ENCODE measurements at places on chromosomes 12 and 14.

- DNase-seq, result no peak
Observed at GRCh38 chr14:106067935-106068334, 541.6 kb downstream of the TMEM121 start.

DNA sequence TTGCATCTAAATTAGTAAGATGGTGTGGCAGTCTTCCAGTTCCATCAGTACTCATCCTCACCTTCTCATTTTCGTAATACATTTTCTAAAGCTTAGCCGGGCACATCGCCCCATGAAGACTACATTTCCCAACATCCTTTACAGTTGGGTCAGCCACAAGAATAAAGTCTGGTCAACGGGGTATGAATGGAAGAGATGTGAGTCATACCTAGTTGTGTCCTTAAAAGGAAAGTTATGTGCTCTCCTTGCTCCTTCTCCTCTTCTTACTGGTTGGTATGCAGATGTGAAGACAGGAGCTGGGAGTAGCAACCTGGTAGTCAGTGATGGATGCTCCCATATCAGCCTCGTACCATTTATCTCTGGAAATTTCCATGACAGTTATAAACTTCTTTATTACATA is 35.9 kb upstream of the EGLN3 start:
- DNase-seq, result no peak

GRCh38 chr14:63939006-63939270 is 86.1 kb downstream of the SYNE2 start:
- no peak for DNase-seq

DNA sequence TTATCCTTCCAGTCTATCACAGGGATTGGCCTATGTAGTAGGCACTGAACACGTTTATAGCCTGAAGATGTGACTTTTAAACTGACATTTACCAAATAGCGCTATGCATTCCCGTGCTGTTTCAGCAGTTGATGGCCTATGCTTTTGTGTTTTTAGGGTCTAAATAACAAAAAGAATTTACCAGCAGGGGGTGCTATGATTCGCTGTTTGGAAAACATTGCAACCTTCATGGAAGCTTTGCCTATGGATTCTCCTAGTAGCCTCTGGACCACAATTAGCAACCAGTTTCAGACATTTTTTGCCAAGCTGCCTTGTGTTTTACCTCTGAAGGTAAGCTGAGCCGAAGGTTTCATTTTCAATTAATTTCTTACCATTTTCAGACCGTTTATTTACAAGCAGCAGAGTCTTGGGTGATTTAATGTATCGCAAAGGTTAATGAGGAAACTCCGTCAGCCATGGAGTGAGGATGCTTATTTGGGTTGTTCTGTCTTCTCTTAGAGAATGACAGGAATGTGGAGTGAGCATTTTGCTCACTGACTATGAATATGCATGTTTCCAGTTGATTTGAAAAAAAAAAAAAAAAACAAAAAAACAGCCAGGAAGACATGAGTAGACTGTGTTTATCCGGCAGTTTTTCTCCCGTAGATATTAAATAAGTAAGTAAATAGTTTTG is 133.1 kb downstream of the PRIMA1 start:
- DNase-seq, result no peak

GRCh38 chr12:9699269-9699897 is 29.9 kb downstream of the CLEC2D start:
- no peak for DNase-seq

DNA sequence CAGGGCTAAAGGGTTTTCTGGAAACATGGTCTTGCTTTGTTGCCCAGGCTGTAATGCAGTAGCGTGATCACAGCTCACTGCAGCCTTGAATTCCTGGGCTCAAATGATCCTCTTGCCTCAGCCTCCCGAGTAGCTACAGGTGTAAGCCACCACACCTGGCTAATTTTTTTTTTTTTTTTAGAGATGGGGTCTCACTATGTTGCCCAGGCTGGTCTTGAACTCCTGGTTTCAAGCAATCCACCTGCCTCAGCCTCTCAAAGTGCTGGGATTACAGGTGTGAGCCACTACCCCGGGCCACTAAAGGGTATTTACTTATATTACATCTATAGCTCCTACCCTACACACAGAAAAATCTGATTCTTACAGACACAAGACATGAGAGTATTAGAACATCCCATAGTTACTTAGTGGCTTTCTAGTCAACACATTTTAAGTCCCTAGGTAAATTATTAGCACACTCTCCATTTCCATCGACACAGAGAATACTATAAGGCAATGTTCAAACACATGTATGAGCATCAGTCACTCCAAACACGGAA is 6.2 kb upstream of the DCAF11 start:
- no peak for DNase-seq

- DNase-seq, result no peak
Observed at GRCh38 chr12:92796650-92797049, 93.9 kb downstream of the PLEKHG7 start.

GRCh38 chr14:100786131-100786530 is 39.8 kb upstream of the MEG3 start:
- DNase-seq, result no peak

DNA sequence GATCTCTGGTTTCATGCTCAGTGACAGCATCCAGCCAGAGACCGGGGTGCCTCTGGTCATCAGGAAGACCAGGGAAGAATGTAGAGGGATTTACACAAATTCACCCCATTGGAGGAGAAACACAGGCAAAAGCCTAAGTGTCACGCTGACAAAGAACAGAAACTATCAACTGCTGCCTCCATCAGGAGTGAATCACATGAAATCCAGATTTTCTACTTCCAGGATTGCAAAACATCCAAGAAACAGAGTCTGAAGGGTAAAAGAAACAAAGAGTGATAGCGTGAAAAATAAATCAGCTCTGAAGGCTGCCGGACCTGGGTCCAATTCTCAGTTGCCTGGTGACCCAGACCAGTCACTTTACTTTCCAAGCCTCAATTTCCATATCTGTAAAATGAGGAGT is 136.1 kb upstream of the MAP1LC3B2 start:
- DNase-seq, result no peak

- no peak for DNase-seq
Observed at GRCh38 chr12:117538032-117538690, 176.7 kb upstream of the NOS1 start.

DNA sequence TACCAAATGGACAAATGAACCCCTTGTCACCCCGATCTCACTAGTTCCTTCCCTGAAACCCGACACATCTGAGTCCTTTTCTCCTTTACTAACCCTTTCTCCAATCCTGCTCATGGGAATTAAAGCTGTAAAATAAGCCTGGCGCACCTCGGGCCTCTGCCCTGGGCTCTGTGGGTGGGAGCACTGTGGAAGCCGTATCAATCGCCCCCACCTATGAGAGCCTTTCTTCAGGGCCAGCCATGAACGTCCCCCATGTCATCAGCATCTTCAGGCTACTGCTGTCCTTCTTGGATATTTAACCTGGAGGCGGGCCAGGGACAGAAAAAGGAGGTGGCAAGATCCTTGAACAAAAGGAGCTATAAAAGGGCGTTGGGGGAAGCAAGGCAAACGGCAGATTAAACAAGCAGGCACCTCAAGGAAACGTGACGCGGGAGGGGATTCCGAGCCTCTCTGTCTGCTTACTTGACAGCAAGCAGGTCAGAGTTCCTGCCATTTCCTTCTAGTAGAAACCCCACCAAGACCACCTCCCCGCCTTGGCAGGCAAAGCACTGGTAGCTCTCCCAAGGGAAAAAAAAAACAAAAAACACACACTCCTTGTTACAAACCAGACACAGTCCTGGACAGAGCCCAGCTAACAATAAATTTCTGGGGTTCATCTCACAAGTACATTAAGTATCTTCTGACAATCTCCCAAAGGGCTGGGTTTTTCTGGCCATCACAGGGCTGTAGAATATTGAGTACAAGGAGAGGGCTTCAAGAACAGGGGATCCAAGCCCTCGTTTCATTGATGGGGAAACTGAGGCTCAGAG is 62.9 kb downstream of the DPF3 start:
- DNase-seq, result no peak

DNA sequence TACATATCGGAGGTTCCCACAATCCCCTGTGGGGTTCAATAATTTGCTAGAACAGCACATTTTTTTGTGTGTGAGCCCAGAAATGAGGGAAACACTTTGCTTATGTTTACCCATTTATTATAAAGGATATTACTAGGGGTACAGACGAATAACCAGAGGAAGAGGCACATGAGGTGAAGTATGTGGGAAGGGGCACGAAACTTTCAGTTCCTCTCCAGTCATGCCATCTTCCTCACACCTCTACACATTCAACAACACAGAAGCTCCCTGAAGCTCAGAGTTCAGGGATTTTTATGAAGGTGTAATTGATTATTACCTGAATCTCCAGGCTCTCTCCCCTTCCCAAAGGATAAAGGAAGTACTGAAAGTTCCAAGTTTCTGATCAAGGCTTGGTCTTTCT is 30.2 kb upstream of the DYRK2 start:
- no peak for DNase-seq

- no peak for DNase-seq
Observed at GRCh38 chr14:99512571-99513182, 31.5 kb downstream of the CCNK start.

GRCh38 chr14:88143810-88144209 is 138.9 kb downstream of the GPR65 start:
- no peak for DNase-seq

GRCh38 chr12:25971654-25972041 is 13.2 kb downstream of the RASSF8 start:
- no peak for DNase-seq

DNA sequence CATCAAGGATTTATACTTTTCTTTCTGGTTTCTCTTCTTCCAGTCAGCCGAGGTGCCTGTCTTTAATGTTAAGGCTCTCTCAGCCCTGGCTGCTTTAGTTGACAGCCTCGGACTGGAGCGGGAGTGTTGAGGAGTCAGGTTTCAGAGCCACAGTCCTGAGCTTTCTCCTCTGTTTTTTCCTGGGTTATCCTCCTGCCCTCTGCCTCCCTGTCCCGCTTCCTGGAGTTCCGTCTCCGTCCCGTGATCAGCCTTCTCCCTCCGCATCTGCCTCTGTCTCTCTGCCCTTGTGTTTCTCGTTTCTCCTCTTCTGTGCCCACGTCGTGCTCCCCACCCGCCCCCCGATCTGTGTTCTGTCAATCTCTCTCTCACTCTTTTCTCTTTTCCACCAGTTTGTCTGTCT is 33.0 kb downstream of the IQSEC3 start:
- no peak for DNase-seq

GRCh38 chr14:45698462-45699134 is 445.6 kb upstream of the MIS18BP1 start:
- no peak for DNase-seq

All from activated T-helper 1 cell treated with anti-CD3 and anti-CD28 coated beads, Interleukin-2, amount 50 U/mL, for 16 hours (primary cell).